ENCODE measurements at places on chromosomes 1 and 21.

DNA sequence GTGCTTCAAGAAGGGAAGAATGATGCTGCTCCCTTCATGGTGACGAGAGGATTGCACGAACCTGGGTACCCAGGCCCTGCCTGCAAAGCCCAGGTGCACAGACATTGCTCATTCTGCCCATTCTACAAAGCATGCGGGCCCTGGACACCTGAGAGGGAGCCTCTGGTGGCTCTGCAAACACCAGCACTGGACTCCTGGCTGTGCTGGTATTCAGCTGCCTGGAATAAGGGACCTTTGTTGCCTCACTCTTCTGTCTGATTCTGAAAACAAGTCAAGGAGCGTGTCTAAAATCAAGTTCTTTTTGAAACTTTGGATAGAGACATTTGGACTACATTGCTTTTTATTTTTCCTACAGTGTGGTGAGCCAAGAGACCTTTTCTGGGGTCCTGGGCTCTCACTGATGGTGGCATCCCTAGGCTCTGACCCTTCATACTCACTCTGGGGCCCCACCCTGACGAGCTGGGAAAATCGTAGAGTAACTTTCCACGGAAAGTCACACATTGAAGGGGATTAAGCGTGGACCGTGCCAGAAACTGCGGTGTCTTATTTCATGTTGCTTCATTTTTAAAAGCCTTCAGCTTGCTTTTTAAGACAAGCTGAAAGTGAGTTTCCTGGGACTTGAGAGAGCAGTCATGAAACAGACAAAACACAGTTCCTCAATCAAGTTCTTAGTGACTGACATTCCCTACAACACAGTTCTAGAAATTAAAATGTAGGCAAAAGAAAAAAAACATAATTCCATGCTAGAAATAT is 24.0 kb downstream of the ABCA4 start:
- no peak for DNase-seq

GRCh38 chr1:228868731-228869024 is 133.4 kb downstream of the RHOU start:
- DNase-seq, result no peak

DNA sequence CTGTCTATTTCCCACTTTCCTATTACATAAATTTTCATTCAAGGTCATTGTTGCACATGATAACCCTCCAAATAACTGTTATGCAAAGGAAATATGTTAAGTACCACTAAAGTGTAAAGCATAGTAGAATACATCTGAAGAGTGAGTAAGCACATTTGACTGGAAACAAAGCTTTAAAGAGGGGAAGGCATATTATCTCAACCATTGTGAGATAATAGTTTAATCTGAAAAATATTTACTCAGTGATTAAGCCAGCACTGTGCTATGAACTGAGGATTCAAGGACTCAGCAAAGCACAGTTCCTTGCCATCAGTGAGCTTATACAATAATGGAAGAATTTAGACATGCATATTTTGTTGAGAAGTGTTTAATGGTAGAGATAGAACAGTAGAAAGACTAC is 127.4 kb downstream of the HMCN1 start:
- DNase-seq, result peak; percentile 69

DNA sequence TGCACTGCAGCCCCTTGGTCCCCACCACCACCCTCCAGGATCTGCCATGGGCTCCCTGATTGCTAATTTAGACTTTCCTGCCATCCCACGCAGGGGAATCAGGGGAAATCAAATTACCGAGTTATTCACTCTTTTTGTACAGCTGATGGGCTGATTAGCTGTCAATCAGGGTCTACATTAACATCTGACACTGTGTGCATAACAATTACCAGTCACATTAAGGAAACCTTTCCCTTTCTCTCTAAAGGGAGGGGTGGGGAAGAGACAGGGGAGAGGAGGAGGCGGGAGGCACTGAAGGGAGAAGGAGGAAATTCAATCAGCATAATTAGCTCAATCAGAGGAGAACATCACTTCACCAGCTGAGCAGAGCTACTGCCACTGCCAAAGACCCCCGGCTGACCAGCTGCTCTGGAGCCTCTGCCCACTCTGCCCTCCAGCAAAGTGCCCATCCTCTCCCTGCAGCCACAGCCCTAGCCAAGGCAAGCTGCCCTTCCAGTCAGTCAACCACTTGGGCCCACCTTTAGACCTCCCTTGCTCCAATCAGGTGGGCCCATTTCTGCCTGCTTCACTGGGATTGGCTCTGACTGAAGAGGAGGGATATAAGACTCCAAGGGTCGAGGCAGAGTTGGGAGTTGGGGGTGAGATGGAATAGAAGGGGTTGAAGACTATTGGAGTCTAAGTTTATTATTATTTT is 199.3 kb upstream of the ZC3H12A start:
- no peak for DNase-seq

GRCh38 chr1:204684206-204684570 is 1.4 kb downstream of the LRRN2 start:
- DNase-seq, result no peak

- DNase-seq, result no peak
Measured at GRCh38 chr1:175862408-175862807, 119.0 kb upstream of the TNR start.

DNA sequence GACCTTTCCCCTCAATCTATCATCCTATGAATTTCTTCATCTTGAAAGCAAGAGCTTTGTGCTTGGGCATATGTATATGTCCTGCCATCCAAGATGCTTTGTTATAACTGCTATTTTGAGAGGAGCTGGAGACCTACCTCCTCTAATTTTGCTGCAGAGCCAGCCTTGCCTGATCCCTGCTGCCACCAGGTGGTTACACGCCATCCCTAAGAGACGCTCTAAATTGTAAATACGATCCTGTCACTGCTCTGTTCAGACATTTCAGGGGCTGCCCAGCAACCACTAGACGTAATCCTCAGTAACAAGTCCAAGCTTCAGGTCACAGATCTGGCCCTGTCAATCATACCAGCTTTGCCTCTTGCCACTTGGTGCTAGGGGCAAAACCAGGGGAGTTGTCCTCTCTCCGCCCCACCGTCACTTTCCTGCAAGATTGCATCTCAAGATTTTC is 32.9 kb downstream of the GPA33 start:
- DNase-seq, result no peak

GRCh38 chr1:38560457-38560856 is 299.1 kb downstream of the RRAGC start:
- DNase-seq, result no peak

DNA sequence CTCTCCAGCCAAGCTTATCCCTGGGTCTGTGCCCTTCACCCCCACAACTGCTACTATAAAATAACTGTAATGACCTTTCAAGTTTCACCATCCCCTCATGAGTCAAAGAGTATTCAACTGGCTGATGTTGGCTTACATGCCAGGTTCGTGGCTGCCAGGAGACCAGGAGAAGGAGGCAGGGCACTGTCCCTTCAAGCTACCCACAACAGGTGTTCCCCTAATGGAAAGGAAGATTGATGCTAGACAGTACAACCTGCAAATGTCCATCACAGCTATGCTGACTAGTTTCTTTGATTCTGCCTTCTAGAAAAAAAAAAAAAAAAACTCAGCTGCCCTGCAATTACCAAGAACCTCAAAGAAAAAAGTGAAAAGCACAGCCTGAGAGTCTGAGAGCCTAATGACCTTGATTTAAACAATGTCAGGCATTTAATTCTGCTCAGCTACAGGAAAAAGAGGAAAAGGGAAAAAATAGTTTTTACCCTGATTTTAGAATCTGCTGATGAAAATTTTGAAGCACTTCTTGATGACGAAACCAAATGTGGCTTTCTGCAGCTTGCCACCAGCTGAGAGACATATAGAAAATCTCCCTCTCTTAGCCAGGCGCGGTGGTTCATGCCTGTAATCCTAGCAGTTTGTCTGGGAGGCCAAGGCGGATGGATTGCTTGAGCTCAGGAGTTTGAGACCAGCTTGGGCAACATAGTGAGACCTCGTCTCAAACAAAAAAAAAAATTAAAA is 82.7 kb upstream of the ROR1 start:
- no peak for DNase-seq

- DNase-seq, result peak; percentile 38
Measured at GRCh38 chr1:231636157-231636556, 9.6 kb downstream of the DISC1 start.

GRCh38 chr1:152348447-152348846 is 11.4 kb downstream of the FLG2 start:
- no peak for DNase-seq

- DNase-seq, result no peak
Measured at GRCh38 chr1:30304080-30304479, 419.3 kb downstream of the MATN1 start.

DNA sequence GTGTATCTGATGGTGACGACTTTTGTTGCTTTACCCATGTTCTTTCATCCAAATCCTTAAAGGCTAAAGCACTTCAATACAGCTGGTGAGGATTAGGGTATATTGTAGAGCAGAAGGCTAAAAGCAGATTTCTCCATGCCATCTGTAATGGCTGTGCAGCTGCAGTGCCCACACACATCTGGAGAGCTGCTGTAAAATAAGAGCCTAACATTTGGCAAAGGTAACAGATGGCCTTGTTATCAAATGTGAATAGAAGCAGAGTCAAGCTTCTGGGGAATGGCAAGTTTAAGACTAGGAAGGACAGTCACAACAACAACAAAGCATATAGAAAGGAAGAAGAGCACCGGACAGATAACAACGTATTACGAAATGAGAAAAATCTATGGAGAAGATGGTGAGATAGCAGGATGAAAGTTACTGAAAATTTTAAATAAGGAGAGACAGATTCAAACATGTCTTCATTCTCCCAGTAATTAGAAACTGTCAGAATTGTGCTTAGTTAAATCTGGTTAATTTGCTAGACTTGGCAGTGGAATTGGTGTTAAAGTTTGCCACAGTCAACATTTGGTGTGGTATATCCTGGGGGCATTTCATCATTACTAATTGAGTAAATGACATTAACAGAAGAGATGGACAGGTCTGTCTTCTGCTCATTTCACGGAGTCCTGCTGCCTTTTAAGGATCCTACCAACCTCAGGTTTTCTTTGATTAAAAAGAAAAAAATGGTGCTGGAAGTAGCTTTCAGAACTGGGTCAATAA is 1093.2 kb downstream of the ADGRL2 start:
- no peak for DNase-seq

DNA sequence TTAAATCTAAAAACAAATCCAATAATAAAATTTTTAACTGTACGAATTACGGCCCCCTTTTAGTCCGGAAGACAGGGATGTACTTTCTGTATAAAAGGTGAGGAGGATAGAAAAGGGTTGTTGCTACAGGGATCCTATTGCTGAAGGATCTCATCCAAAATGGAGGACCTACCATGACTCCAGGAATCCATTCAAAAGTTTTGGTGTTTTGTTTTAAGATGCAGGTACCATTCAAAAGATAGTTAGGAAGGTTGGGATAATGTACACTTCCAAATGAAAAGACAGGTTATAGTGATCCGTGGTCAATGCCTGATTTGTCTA is 1.3 kb upstream of the ENAH start:
- DNase-seq, result no peak

- DNase-seq, result no peak
Measured at GRCh38 chr1:216173376-216173995, 249.8 kb downstream of the USH2A start.

DNA sequence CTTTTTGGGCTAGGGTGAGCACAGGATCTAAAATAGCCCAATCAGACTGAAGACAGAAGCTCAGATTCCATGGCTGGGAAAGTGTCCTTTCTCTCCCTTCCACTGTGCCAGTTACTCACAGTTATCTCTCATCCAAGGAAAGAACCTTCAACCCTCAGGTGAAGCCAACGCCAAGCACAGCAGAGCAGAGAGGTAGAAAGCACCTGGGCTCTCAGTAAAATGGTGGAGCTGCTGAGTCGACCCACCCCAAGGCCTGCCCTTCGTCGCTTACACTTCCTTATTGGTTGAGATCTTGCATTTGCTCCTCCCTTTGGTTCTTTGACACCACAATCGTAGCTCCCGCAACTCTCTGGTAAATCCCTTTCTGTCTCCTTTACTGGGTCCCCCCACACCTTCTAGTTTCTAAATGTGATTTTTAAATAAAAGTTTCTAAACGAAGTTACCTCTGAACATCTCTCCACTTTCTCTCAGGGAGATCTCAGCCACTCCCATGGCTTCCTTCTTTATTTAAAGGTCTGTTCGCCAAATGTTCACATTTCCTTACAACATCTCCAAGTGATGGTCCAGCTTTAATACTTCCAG is 27.5 kb upstream of the SLC30A1 start:
- DNase-seq, result no peak

DNA sequence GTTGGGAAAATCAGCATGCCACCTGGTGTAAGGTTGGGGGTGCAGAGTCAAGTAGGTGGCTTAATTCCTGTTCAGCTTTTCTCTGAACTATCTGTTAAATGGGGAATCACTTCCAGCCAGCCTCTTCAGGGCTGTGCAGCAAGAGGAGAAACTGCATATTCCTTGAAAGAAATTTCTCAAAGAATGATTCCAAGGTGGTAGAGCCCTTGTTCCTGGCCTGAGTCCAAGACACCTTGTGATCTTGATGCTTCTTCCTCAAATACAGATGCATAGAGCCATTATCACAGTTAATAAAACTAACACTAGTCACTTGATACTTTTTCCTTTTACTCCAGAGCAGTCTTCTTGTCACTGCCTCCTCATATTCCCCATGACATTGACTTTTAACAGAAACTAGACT is 5.2 kb downstream of the TXLNA start:
- no peak for DNase-seq

- no peak for DNase-seq
Measured at GRCh38 chr1:21005466-21006239, 171.0 kb downstream of the EIF4G3 start.

DNA sequence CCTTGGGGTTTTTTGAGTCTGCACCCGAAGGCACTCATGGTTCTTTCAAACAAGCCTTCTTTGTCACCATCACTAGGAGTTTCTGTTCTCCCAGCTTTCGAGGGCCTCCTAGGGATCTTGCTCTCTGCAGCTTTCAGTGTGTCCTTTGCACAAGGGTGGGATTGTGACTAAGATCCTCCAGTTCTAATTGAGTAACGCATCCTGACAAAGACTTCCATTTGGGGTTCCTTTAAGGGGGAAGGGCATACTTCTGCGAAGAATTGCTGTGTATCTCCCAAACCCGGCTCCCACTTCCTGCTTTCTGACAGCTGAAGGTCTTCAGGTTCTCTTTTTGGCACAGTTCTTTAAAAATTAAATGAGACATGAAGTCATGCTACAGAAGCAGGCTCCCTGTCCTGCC is 139.4 kb downstream of the EDEM3 start:
- no peak for DNase-seq

DNA sequence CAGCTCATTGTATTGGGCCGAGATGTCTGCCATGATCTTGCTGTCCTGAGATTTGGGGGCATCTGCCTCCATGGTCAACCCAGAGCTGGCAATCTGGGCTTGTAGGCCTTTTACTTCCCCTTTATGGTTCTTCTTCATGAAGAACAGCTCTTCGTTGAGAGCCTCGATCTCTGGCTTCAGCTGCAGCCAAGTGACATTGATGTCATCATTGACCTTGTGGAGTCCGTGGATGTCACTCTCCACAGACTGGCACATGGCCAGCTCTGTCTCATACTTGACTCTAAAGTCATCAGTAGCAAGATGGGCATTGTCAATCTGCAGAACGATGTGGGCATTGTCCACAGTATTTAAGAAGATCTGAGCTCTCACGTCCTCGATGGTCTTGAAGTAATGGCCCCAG is 29.2 kb downstream of the RAP1A start:
- DNase-seq, result no peak

DNA sequence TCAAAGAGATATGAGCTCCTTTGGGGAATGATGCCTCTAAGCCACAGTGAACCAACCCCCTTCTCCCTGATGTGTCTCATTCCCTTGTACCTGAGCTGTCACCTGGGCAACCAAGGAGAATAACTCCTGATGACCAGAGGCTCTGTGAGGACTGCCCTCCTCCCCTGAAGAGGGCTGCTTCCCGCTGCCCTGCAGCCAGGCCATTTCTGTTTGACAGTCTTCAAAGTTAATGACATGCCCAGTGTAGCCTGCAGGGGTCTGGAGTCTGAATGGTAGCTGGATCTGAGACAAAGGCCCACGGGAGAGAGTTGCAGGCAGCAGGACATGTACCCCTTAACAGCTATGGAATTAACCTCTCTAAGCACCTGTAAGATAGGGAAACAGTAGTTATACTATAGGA is 3.4 kb upstream of the SLFNL1 start:
- no peak for DNase-seq
